ENCODE measurements at places on chromosomes 7 and 10.
A peak's percentile ranks its signal among the peaks of the same experiment; 100 is the strongest.

GRCh38 chr10:101723176-101723575 is 28.2 kb upstream of the FBXW4 start:
- no peaks in the 10 kb centered on the region for H3K4me1 ChIP-seq
- H3K27ac ChIP-seq, result no peak overlapping the region
- H3K4me3 ChIP-seq, result no peak overlapping the region
- no peak for DNase-seq

DNA sequence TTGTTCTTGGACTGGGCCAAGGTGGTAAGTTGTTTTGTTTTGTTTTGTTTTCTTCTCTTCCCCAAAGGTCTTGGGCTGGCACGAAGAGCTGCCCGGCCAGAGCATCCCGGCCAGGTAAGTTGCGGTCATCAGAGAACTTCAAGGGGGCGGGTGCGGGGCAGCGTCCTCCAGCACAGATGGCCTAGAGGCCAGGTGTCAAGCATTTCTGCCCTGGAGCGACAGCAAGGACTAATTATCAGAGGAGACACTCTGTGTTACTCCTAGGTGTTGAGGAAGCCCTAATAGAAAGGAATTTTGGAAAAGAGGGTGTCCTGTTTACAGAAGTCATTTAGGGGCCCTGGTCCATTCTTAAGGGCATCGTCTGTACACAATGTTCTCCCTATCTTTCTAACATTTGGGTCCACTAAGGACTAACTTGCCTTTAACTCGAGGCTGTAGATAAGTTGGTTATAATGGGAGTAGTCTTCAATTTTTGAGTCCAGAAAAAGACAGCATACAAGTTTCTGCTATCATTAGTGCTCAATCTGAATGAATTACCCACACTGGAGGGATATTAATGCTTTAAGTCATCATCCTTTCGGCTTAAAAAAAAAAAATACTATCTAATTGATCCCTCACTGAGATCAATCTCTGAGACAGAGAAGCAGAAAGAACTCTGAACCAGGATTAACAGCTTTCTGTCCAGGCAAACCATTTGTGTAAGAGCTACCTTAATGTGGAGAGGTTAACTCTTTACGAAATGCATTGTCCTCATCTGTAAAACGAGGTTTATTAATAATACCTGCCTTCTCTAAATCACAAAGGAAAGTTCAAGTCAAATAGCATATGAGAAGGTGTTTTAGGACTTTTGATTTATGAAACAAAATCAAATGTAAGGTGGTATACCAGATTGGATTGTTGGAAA is 1.5 kb downstream of the ITGB8 start:
- peaks cover 26% of the 10 kb centered on the region for H3K4me1 ChIP-seq
- H3K4me3 ChIP-seq, result peak overlapping the region; percentile 93
- peaks cover 81% of the 10 kb centered on the region for H3K36me3 ChIP-seq
- DNase-seq, result peak; percentile 66

DNA sequence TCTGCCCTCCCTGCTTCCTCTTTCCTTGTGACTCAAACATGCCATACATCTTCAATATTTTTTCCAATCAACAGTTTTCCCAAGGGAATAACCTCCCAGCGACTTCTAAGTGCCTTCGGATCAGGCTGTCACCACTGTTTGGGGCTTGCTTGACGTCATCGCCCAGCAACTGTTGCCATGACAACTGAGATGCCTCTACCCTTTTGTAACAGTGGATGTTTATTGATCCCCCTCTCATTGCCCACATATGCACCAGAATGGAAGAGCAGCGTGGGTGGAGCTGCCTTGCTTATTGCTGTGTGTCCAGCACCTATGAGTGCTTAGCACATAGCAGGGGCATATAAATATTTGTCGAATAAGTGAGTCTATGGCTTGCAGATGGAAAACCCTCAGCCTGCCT is 14.4 kb downstream of the FFAR4 start:
- no peaks in the 10 kb centered on the region for H3K27me3 ChIP-seq
- peak overlapping the region; percentile 6 for H3K27ac ChIP-seq
- peaks cover 47% of the 10 kb centered on the region for H3K4me1 ChIP-seq
- no peak overlapping the region for H3K4me3 ChIP-seq

DNA sequence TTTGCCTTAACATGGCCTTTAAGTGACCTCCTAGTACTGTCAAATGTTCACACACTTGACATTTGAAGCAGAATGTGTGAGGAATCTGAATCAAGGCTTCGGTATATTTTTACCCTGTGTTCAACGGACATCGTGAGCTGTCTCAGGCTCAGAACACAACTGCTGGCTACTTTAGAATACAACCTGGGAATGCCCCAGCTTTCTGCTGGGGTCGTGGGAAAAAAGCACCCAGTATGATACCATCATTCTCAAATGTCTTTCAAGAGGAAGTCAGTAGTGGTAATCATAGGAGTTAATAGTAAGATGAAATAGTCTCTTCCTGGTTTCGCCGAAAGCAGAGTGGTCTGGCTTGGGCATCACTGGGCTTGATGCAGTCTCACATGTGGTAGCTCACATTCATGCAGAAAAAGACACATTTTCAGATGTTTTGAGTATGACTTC is 67.2 kb downstream of the CREB5 start:
- H3K4me1 ChIP-seq, result no peaks in the 10 kb centered on the region
- H3K27ac ChIP-seq, result no peak overlapping the region
- DNase-seq, result no peak
- no peaks in the 10 kb centered on the region for H3K27me3 ChIP-seq

GRCh38 chr7:80139236-80139635 is 4.6 kb downstream of the GNAI1 start:
- DNase-seq, result no peak
- no peaks in the 10 kb centered on the region for H3K27me3 ChIP-seq
- H3K36me3 ChIP-seq, result peaks cover 19% of the 10 kb centered on the region
- H3K4me3 ChIP-seq, result no peak overlapping the region
- H3K27ac ChIP-seq, result no peak overlapping the region
- peaks cover 30% of the 10 kb centered on the region for H3K4me1 ChIP-seq

- peaks cover 100% of the 10 kb centered on the region for H3K27me3 ChIP-seq
- H3K27ac ChIP-seq, result no peak overlapping the region
- H3K4me3 ChIP-seq, result no peak overlapping the region
- no peaks in the 10 kb centered on the region for H3K36me3 ChIP-seq
Measured at GRCh38 chr10:70761031-70761601, 24.1 kb downstream of the TBATA start.

- peaks cover 9% of the 10 kb centered on the region for H3K27me3 ChIP-seq
- H3K4me3 ChIP-seq, result no peak overlapping the region
- no peaks in the 10 kb centered on the region for H3K4me1 ChIP-seq
- no peak overlapping the region for H3K27ac ChIP-seq
- H3K36me3 ChIP-seq, result no peaks in the 10 kb centered on the region
Measured at GRCh38 chr7:112182749-112183148, 23.4 kb downstream of the DOCK4 start.

DNA sequence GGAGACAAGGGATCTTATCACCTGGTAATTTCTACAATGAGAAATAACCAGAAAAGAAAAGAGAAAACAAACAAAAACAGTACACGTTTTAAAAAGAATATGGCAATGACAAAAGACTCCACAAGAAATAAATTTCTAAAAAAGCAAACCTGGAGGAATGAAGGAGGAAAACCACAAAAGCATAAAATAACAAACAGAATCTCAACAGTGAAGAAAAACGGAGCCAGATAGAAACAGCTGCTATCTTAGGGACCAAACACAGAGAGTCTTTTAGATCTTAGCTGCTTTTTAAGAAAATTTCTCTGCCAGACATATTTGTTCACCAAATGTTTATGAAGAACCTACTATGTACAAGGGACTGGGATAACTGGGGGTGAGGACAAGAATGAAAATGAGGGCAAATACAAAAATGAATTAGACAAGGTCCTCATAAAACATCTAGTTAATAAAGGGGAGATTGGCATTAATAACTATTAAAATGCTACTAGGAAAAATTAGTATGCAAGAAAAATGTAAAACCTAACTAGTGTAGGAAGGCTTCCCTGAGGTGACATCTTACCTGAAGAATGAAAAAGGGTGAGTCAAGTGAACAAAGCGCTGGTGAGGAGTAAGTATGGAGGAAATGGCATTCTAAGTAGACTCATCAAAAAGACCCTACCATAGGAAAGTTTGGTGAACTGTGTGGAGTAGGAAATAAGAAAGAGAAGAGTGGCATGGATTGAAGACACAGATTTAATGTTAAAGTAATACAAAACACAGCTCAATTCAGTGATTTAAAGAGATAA is 34.3 kb downstream of the WASL start:
- no peak overlapping the region for H3K27ac ChIP-seq
- no peak overlapping the region for H3K4me3 ChIP-seq
- no peaks in the 10 kb centered on the region for H3K36me3 ChIP-seq
- no peaks in the 10 kb centered on the region for H3K27me3 ChIP-seq
- peaks cover 42% of the 10 kb centered on the region for H3K4me1 ChIP-seq
- no peak for DNase-seq

DNA sequence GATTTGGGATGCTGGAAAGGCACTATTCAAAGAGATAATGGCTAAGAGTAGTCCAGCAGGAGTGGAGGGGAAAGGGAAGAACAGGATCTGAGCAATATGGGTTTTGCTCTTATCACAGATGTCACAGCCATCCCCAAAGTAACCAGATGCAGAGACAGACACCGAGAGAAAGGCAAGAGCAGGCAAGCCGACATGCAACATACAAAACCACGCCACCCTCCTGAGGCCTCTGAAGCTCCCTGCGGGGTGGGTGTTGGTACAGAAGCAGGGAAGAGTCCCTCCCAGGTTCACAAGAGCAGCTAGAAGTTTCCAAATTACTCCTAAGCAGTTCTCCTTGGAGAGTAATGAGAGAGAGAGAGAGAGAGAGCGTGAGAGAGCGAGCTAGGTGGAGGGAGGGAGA is 10.8 kb upstream of the C10orf53 start:
- no peaks in the 10 kb centered on the region for H3K4me1 ChIP-seq
- no peak for DNase-seq
- H3K27me3 ChIP-seq, result peaks cover 100% of the 10 kb centered on the region
- H3K36me3 ChIP-seq, result no peaks in the 10 kb centered on the region
- H3K27ac ChIP-seq, result no peak overlapping the region
- H3K4me3 ChIP-seq, result no peak overlapping the region

DNA sequence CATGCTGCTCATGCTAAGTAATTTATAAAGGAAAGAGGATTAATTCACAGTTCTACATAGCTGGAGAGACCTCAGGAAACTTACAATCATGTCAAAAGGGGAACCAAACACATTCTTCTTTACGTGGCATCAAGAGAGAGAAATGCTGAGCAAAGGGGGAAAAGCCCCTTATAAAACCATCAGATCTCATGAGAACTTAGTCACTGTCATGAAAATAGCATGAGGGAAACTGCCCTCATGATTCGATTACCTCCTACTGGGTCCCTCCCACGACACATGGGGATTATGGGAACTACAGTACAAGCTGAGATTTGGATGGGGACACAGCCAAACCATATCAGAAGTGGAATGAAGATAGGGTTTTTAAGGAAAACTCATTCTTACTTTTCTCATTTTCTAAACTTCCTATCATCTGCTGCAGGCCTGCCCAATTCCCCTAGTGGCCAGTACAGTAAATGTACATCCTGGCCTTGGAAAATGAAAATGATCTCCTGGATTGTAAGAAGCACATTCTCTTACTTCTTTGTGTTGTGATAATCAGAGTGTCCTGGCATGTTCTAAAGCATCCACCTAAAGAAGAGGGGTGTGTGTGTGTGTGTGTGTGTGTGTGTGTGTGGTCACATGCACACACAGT is 421.5 kb downstream of the LRMDA start:
- no peaks in the 10 kb centered on the region for H3K27me3 ChIP-seq
- no peak overlapping the region for H3K27ac ChIP-seq
- H3K4me1 ChIP-seq, result no peaks in the 10 kb centered on the region
- H3K4me3 ChIP-seq, result no peak overlapping the region
- no peak for DNase-seq
- H3K36me3 ChIP-seq, result no peaks in the 10 kb centered on the region

- DNase-seq, result no peak
- no peak overlapping the region for H3K4me3 ChIP-seq
- H3K4me1 ChIP-seq, result peaks cover 63% of the 10 kb centered on the region
- no peaks in the 10 kb centered on the region for H3K27me3 ChIP-seq
- peak overlapping the region; percentile 11 for H3K27ac ChIP-seq
- H3K36me3 ChIP-seq, result peaks cover 37% of the 10 kb centered on the region
Measured at GRCh38 chr7:43653891-43654504, 71.1 kb downstream of the STK17A start.
